ENCODE measurements at places on chromosomes 4 and X.

DNA sequence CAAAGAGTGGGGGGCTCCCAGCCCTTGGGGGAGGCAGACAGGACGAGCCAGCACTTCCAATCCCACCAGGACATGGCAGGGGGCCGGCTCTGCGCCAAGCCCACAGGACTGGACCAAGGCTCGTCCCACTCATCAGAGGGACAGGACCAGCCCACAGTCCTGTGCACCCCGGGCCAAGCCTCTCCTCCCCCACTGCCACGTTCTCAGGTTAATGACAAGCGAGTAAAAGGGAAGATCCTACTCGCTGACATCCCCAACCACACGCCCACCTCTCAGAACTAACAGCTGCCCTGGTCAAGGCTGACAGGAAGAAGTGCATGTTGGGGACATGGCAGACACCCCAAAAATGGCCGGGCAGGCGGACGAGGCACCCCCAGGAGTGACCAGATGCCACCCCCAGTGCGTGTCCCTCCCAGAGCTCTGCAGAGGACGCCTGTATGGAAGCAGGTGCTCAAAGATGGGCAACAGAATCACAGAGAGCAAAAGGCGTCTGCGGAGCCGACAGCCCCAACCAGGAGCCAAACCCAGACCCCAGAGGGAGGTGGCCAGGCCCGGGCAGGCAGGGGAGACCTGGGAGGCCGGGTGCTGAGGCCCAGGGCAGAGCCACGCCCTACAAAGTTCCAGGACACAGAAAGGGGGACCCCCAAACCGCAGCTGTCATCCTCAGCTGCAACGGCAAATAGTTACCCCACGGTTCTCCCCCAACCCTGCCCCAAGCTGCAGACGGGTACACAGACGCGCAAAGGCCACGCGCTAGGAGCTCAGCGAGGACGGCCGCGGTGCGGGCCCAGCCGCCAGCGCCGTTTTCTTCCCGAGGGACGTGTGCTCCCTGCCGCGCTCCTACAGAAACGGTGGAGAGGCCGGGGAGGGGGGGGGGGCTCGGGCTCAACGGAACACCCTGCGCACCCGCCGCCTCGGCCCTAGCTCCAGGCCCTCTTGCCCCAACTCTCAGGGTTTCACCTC lies 1.7 kb downstream of the CTBP1 start:
- no peak for DNase-seq

DNA sequence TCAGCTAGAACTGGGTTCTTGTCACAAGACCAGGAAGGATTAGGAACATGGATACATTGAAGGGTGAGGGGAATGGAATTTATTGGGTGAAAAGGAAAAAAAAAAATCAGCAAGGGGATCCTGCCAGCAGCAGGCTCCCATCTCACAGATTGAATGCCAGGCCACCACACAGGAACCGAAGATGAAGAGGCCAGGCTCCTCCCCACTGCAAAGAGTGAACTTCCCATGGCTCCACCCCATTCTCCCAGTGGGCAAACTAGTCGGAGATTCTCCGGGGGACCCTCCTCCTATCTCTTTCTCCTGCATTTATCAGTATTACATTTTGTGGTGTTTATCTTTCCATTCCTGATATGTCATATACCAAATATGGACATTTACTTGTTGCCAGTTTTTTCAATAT lies 46.0 kb upstream of the MAGED1 start:
- DNase-seq, result no peak

GRCh38 chr4:168877511-168878491 lies 132.3 kb downstream of the CBR4 start:
- no peak for DNase-seq

GRCh38 chr4:6672131-6672530 lies 21.5 kb upstream of the S100P start:
- DNase-seq, result no peak

- DNase-seq, result peak; percentile 25
Measured at GRCh38 chr4:26288355-26288909, 32.4 kb upstream of the RBPJ start.

GRCh38 chr4:96649536-96649935 lies 809.6 kb downstream of the PDHA2 start:
- no peak for DNase-seq

DNA sequence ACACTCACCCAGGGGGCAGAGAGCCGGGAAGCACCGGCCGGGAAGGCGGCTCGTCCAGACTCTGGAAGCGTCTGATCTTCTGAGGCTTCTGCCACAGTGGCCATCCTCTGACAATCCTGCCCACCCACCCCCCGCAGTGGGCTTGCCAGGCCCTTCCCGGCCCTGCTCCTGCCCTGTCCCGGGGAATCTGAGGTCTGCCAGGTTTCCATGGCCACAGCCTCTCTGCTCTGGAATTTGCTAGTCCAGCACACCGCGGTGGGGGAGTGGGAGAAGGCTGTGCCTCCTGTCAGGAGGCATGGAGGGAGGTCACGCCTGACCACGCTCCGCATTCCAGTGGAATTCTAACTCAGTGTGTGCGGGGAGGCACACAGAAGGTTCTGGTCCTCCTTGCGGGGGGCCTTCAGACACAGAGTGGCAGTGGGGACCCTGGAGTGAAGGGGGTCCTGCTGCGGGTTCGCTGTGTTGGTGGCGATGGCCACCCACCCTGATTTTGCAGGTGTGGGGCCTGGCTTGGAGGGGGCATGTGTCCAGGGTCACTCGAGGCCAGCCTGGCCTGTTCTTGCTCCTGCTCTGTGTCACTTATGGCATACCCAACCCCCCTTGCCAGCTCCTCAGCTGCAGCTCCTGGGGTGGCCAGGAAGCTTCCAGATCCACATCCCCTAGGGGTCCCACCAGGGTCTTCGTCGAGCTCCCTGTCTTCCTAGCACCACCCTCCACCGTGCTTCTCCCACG lies 55.6 kb upstream of the ADRA2C start:
- DNase-seq, result no peak

DNA sequence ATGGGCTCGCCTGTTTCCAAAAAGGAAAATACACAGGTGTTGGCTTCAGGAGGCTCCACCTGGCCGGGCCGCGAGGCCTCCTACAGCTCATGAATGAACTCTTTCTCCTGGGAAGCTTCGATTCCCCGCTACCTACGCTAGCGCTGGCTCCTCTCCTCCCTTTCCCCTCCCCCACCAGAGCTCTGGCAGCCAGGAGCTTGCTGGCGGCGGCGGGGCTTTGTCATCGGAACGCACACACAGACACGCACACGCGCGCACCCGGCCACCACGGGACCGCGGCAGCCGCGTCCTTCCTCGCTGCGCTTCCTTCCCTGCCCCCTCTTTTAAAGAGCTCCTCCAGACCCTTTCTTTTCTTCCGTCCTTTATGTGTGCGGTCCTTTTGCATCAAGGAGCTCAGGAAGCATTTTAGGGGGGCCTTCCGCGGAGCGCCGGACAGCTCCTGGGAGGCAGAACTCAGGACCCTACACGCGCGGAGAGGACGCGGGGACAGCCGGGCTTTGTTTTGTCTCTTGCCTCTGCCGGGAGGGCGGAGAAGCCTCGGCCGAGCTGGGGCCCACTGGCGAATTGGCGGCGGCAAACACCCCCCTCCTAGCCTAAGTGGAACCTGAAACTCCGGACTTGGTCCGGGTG lies 70.2 kb upstream of the BCOR start:
- no peak for DNase-seq

GRCh38 chr4:112270640-112271421 lies 14.9 kb downstream of the TIFA start:
- no peak for DNase-seq

- no peak for DNase-seq
Measured at GRCh38 chr4:141860974-141861373, 224.6 kb downstream of the IL15 start.

- DNase-seq, result peak; percentile 83
Measured at GRCh38 chrX:49172280-49172780, 632 bp downstream of the PLP2 start.

GRCh38 chrX:23901060-23901459 lies 6.7 kb downstream of the APOO start:
- DNase-seq, result peak; percentile 1

GRCh38 chr4:152462047-152462446 lies 73.8 kb downstream of the FBXW7 start:
- DNase-seq, result no peak

GRCh38 chr4:21915761-21916160 lies 32.8 kb downstream of the KCNIP4 start:
- DNase-seq, result no peak

- no peak for DNase-seq
Measured at GRCh38 chr4:504076-504475, 5.1 kb downstream of the PIGG start.

DNA sequence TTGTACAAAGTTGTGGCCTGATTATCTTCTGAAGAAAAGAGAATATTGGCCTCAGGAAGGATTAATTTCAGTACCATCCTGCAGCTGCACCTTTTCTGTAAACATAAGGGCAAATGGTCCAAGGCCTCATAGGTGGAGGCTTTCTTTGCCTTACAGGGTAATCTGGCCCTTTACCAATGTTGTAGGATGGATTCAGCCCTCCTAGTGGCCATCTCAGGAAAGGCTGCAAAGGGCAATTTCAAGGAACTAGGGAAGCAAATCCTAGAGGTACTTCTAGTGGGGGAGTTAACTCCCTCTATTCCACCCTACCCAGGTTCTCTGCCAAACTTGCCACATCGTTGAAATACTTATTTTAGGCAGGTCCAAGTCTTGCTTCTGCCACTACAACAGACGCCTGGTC lies 57.6 kb downstream of the UGT2B11 start:
- no peak for DNase-seq

- DNase-seq, result no peak
Measured at GRCh38 chr4:123340381-123340701, 56.3 kb upstream of the SPRY1 start.

- DNase-seq, result no peak
Measured at GRCh38 chr4:126269106-126269505, 954.4 kb downstream of the FAT4 start.

DNA sequence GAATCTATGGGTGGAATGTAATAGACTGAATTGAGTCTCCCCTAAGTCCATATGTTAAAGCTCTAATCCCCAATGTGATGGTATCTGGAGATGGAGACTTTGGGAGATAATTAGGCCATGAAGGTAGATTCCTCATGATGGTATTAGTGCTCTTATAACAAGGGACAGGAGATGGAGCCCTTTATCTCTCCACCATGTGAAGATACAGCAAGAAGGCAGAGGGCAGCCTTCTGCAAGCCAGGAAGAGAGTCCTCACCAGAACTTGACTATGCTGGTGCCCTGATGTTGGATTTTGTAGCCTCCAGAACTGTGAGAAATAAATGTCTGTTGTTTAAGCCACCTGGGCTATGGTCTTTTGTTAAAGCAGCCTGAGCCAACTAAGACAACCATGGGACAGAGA lies 76.4 kb upstream of the F8A3 start:
- DNase-seq, result no peak

DNA sequence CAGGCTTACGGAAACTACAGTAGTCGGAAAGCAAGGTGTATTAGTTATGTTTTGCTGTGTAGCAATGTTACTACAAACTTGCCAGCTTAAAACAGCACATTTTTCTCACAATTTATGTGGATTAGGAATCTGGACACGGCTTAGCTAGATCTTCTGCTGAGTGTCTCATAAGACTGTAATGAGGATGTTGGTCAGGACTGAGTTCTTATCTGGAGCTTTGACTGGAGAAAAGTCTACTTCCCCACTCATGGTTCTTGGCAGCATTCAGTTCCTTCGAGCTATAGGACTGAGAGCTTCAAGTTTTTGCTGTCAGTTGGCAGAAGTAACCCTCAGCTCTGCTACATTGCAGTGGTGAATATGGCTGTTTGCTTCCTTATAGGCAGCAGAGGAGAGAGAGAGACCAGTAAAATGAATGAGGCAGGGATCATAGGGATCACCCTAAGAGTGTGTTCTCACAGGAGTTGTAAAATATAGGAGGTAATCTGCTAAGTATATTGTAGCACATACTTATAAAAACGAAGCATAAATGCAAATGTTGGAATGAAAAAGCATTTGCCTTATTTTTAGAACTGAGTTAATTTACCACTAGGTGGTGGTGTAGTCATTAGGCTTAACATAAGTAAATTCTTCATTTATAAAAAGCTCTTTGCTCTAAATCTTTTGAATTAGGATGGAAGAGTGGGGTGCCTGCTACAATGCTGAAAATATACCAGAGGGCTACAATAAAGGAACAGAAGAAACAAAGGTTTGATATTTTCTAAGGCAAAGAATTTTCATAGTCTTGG lies 38.6 kb downstream of the ALG13 start:
- no peak for DNase-seq

DNA sequence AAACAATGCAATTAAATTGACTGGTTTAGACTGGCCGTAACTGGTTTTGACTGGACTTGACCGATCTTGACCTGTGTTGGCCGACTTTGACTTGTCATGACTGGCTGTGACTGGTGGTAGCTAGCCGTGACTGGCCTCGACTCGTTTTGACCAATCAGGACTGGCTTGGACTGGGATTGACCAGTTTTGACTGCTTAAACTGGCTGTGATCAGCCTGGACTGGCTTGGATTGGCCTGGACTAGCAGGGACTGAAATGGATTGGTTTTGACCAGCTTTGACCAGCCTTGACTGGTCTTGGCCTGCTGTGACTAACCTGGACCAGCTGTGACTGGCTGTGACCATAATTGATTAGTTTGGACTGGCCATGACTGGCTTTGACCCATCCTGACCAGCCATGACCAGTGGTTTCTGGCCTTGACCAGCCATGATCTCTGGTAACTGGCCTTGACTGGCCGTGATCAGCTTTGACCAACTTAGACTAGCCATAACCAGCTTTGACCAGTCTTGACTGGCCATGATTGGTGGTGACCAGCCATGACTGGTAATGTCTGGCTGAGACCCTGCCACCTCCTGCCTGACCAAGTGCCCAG lies 13.1 kb downstream of the SUV39H1 start:
- no peak for DNase-seq

GRCh38 chrX:75230296-75230695 lies 43.6 kb upstream of the UPRT start:
- DNase-seq, result no peak

DNA sequence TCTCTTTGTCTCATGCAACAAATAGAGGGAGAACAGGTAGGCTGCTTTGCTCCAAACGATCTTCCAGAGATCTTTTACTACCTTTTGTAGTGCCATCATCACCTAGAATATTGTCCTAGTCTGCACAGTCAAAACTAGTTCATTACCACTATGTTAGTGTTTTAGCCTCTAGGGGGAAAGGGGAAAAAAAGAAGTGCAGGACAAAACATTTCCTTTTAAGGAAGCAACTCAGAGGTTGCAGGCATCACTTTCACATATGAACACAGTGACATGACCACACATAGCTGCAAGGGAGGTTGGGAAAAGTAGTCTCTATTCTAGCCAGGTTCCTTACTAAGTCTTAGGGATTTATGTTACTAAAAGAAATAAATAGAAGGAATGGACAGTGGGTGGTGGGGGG lies 39.3 kb upstream of the RAP2C start:
- DNase-seq, result no peak

DNA sequence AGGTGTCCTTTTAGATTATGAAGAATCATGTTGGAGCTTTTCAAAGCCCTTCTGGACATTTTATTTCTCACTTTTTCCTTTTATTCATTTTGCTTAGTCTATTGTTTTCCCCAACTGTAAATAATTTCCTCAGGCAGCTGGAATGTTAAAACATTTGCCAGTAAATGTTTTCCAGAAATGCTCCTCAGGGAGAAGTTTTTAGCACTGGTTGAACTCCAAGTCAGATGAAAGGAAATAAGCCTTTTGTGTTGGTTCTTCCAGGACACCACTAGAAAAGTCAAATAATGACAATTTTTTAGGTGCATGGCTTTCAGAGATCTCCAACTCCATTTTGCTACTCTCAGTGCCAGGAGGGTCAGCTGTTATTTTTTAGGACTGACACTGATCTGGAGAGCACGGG lies 127.9 kb downstream of the IL13RA2 start:
- DNase-seq, result no peak

Measured in CD4-positive, alpha-beta T cell treated with Interleukin-15 for 4 hours (primary cell).